ENCODE measurements at places on chromosomes 2 and 18.

DNA sequence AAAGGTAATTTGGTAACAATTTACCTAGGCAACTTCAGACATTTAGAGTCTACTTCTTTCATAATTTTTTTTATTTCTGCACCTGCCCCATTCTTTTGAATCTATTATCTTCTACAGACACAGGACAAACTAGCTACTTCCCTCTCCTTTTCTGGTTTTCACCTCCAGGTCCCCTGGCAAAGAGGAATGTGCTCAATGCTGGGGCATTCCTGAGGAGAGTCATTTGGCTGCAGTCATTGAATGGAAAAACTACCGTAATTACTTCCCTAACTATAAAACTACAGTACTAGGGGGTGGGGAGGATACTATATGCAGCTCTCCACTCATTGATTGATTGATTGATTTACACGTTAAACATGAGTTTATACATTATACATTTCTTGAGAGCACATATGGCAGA is 11.2 kb upstream of the ARHGAP28 start:
- DNase-seq: no peak

DNA sequence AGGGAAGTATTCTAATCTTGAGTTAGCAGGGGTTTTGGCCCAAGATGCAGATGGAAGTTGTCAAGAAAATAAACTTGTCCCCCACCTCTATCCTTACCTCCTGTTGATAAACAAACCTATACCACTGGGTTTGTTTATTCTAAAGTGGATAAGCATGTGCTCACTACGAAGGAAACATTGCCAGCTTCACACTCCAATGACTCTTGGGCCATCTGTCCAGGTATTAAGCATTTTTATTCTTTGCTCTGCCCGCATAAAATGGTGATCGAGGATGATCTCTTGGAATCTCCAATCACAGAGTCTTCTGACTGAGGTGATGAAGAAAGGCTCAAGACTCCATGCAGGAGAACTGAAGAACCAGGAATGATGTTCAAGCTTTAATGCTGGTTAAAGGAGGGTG is 1908.4 kb upstream of the PIK3C3 start:
- no peak for DNase-seq

DNA sequence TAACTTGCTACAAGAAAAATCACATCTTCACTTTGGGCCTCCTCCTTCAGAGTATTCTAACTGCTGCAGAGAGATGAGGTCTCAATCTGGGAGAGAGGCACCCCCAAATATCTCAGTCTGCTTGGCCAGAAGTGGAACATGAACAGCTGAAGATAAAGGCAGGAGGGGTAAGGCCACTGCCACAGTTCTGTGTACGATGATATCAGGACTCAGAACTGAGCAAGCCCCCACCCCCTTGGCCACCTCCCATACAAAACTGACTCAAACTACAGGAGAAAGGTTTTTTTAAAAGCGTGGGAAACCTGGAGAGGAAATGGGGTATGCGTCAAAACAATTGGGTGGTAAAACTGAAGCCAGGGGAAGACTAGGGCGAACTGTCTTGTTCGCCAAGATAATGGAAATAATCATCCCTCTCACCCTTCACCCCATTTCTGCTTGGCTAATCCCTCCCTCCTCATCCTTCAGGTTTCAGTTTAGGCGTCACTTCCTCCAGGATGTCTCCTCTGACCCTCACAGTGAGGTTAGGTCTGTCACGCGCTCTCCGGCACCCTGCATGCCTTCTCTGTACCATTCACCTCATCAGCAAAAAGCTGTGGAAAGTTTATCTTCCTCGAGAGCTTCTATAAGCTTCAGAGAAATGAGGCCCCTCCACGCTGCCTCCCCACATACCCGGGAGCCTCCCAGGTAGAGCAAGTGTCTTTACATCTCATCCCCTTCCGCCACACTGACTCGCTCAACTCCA is 64.4 kb downstream of the SFXN5 start:
- DNase-seq: no peak

DNA sequence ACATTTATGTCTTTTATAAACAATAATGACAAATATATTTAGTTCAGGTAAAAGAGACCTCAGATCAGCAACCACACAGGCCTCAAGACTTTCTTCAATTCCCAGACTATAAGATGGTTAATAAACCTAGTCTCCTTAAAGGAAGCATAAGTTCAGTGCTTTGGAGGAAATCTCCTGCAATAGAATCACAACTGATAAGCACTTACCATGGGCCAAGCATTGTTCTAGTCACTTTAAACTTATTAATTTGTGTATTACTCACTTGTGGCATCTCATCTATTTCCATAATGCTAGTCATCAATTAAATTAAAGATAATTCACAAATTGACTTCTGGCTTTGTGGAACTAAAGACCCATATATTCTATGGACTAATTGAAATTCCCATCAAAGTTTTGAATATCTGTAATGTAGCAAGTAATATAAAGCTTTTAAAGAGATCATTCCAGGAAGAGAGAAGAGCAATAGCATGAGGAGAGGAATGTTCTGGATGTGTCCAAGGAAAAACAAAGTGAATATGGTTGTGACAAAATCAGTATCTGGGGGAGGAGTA is 42.2 kb downstream of the COL3A1 start:
- no peak for DNase-seq

- DNase-seq: no peak
These were observed 18.2 kb downstream of the CDKL4 start for GRCh38 chr2:39225567-39225966.

DNA sequence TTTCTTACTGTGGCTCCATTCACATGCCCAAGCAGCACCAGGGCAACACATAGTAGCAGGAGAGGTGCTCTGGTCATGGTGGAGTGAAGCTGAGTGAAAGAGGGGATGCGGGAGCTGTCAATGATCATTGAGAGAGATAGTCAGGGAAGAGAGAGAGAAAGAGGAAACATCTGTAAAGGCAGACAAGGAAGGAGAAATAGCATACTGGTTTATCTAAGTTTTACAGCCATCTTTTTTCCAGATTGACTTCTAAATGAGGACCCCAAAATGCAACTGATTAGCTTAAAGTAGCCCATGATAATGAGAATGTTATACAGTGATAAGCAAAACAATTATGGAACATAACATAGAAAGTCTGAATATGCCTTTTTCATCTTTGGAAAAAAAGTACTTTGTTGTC is at the start of gene C2orf66:
C2orf66 (minus strand) TSS at position 96 of the 400 bp plus-strand sequence; CDS start at position 77, 19 bp downstream.
- no peak for DNase-seq

DNA sequence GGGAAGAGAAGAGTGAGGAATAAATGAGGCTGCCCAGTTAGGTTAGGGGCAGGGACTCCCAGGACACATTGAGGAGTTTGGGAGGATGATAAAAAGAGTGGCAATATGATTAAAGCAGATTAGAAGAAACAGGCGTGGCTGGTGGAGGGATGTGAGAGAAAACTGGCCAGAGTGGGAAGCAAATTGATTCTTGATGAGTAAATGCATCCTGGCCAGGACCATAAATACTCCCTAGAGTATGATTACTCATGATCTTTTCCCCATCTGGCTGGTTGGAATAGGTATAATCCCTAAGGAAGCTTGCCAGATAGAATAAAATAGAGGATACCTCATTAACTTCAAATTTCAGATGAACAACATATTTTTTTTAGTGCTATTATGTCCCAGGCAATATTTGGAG is 21.5 kb upstream of the DAW1 start:
- DNase-seq: no peak

All from frontal cortex (tissue), 4 donors.